ENCODE measurements at places on chromosomes 2 and 18.

GRCh38 chr18:59877361-59877760 is 22.4 kb upstream of the PMAIP1 start:
- no peak for DNase-seq

GRCh38 chr2:42169874-42170521 is 845 bp downstream of the EML4 start:
- no peak for DNase-seq

GRCh38 chr2:174183076-174183475 is 65.3 kb downstream of the OLA1 start:
- DNase-seq, result no peak

GRCh38 chr18:23735021-23735464 is 45.8 kb downstream of the LAMA3 start:
- no peak for DNase-seq

GRCh38 chr2:182506606-182507005 is 79.8 kb upstream of the PDE1A start:
- DNase-seq, result no peak

GRCh38 chr2:191714925-191715324 is 37.0 kb downstream of the NABP1 start:
- DNase-seq, result no peak

DNA sequence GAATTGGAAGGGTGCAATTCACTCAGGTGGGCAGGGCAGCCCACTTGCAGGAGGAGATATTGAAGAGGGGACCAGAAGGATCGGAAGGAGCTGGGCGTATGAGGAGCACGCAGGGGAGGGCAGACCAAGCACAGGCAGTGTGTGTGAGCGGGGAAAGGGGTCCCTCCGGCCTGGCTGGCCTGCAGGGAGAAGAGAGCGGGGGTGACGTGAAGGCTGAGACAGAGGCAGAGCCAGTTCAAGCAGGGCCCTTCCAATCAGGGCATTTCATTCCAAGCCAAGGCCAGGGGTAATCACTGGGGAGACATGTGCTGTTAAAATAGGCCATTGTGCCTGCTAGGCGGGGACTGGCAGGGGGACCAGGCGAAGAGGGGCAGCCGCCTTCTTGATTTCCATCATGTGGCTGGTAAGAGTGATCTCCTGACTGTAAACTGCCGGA is 62.2 kb downstream of the ACKR3 start:
- DNase-seq, result no peak

DNA sequence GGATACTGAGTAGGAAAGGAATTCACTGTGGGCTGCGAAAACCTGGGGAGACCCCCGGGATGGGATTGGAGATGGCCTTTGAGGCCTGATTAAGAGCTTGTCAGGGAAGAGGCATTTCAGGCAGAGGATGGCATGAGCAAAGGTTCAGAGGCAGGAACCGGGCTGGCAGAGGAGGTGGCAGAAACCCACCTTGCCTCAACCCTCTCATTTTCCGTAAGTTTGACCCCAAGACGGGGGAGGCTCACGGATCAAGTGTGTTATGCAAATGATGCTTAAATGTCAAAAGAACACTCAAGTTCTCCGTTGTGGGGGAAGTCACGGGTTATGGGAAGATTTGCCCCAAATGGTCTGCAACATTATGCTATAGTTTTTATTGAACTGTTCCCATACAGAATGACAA is 88.3 kb downstream of the MYCN start:
- DNase-seq, result no peak

DNA sequence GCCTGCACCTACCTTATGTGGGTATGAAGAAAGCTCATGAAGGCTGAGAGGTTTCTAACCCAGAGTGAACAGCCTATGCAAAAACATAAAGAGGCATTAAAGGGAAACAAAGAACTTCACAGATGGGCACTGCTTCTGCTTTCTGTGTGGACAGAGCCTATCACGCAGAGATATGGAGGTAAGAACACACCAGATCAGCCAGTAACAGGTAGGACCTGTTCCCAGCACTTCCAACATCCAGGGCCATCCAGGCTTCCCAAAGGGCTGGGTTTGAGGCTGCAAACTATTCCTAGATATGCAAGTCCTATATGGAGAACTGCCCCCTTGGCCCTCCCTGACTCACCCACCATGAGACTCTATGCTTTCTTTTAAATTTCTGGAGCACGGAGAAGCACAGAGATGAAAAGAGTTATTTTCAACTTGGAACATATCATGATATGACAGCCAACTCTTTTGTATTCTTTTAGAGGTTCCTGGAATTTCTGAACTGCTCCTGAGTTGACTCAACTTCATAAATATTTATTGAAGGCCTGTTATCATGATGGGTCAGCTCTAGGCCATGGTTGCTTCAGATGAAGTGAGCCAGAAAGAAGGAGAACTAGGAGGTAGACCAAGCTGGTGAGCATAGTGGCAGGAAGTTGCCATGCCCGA is 77.4 kb upstream of the PPP1CB start:
- DNase-seq, result no peak

Data from anterior cingulate cortex (tissue), 58 donors.